ENCODE measurements at places on chromosomes 3 and 15.
A peak's percentile ranks its signal among the peaks of the same experiment; 100 is the strongest.

- DNase-seq, result no peak
Observed at GRCh38 chr15:36951731-36952247, 148.6 kb downstream of the MEIS2 start.

DNA sequence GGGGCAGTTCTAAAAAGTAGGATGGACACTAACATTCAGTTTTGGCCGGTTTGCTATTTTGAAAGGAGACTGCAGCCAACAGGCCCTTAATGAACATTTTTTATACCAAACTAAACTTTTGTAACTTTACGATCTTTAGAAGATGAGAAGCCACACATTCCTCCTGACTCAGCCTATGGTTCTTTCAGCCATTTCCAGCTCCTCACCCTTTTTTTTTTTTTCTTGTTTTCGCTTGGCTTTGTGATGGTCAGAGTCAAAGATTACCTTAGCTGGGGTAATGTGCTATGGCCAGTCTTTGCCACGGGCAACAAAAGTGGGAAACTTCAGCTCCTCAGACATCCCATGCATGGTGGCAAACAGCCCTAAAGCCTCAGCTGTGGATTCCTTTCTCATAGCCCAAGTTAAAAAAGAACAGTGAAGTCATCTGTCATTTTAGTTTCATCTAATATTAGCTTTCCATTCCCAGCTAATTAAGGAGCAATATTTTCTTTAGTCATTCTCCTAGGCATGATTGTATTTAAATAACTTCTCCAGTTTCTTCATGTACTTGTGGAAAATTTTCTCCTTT lies 368.7 kb downstream of the MFSD1 start:
- no peak for DNase-seq

DNA sequence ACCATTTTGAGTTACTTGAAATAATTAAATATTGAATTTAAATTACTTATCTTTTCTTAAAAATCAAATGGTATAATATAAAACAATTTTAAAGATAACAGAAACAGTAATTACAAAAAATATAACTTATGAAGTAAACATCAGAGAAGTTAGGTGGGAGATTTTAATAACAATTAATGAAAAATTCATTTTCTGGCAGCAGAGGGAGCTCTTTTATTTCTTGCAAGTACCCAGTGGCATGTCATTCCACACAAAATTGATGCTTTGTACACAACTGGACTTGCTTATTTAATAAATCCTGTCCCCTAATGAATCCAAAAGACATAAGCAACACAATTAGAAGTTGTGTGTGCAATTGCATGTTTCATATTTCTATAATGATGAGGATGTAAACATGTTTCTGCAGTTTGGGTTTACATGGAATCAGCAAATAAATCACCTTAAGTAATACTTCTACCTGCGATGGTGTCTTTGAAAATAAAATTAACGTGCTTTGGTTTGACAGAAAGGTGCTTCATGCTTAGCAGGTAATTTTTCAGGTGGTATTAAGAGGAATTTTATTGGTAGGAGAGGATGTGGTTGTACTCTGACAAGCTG lies 861.3 kb downstream of the ZPLD1 start:
- no peak for DNase-seq

DNA sequence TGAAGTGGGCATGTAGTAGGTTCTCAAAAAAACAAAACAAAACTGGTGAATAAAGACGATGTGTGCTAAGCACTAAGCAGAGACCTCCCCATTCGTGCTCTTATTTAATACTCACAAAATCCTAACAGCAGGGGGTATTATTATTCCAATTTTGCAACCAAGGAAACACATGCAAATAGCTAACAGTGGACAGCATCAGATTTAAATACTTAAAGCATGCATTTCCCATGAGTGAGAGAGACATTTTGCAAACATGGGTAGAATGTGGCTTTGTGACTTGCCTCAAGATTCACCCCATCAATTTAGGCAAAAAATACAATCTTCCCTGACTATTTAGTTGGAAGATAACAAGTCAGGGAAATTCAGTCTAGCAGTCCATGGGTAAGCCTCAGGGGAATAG lies 946.2 kb upstream of the CFAP20DC start:
- no peak for DNase-seq

DNA sequence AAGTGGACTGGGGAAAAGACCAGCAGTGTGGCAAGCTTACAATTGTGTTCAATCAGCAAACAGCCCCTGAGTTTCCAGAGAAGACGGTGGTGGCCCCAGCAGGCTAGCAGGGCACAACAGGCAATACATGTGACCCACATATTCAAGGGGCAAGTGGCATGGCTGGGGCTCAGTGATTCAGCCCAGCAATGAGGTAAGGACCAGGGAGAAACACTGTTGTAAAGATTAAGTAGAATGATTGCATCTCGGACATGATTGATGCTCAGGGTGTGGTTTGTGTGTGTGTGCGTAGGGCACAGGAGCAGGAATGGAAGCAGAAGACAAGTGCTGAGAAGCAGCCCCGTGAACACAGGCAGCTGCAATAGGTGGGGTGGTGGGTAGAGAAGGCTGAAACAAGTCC lies 37.9 kb downstream of the KLHL6 start:
- no peak for DNase-seq

GRCh38 chr3:19866751-19867347 lies 67.2 kb downstream of the EFHB start:
- DNase-seq, result peak; percentile 4

DNA sequence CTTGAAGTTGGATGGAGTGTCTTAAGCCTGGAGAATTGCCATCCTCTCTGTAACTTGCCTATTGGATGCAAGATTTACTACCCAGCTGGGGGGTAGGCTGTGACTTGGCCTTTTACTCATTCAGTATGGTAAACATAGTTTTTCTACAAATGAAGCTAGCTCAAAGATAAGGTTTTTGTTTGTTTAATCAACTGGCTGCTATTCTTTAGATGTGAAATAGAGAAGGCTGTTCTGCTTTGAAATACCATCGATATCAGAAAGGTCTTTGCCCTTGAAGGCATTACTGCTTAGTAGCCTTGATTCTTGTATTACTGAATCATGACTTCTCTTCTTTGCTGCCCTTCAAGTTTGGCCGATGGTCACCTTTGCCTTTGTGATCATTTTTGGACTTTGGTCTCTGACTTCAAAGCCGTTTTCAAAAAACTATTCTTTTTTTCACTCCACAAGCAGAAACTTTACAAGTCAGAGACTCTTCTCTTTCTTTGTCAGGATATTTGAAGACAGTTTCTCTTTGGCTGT lies 83.1 kb downstream of the GAP43 start:
- DNase-seq, result no peak

DNA sequence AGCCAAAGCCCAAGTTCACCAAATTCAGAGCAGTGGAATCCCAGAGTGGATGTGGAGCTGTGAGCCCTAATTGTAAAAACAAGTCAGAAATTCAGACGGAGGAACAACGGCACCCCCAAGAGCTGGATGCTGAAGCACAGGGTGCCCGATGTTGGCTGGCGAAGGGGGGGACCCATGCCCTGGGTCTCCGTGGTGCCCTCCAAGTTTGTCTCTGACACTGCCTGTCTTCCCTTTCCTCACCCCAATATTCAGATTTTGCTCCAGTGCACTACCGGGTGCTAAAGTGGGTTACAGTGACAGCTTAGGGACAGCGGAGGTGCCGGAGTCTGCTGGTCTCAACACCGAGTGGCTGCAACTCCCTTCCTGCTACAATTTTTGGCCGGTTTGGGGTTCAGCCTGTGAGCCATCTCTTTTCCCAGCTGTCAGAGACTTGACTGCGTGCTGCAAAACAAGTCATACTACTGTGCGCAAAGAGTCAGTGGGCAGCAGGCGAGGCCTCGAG lies 6.6 kb downstream of the GRIP2 start:
- no peak for DNase-seq

GRCh38 chr3:100882571-100882984 lies 110.6 kb downstream of the ABI3BP start:
- no peak for DNase-seq

DNA sequence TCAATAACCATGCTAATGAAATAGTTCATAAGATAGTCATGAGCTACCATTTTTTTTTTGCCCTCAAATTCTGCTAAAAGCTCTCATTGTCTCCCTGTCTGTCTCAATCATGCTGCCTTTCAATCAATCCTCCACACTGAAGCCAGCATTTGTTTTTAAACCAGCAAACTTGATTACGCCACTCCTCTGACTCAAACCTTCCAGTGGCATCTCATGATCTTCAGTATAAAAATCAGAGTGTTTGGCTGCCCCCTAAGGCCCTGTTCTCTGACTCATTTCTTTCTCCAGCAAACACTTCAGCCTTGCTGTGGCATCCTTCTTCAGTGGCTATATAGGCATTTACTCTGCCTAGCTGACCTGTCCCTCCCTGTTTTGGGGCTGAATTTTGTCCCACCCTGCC lies 36.0 kb upstream of the EOMES start:
- no peak for DNase-seq

DNA sequence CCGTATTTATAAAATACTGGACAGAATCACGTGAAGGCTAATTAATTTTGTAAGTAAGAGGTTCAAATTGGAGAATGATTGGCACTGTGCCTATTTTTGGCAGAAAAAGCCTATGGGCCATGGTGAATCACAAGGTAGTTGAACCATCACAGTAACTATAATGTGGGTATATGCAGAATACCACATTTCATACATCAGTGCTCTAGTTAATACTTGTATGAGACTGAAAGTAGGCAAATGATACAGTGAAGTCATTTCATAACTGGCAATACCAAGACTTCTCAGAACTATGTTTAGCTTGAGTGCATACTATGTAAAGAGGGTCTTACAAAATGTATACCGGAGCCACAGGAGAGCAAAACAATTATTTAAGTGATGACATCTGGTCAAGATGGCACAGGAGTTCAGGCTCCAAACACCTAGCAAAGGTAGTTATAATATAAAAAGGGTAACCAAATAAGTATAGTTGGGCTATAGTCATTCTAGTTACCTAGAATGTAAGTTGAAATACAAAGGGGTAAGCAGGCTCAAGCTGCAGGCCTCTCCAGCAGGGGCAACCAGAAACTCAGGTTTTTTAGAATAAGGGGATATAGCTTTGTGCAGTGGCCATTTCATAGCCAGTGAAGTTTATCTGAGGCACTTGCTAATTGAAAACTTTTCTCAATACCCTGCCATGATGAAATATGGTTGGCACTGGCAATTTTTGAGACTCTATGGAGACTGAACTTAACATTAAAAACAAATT lies 19.1 kb downstream of the GPR160 start:
- DNase-seq, result no peak

DNA sequence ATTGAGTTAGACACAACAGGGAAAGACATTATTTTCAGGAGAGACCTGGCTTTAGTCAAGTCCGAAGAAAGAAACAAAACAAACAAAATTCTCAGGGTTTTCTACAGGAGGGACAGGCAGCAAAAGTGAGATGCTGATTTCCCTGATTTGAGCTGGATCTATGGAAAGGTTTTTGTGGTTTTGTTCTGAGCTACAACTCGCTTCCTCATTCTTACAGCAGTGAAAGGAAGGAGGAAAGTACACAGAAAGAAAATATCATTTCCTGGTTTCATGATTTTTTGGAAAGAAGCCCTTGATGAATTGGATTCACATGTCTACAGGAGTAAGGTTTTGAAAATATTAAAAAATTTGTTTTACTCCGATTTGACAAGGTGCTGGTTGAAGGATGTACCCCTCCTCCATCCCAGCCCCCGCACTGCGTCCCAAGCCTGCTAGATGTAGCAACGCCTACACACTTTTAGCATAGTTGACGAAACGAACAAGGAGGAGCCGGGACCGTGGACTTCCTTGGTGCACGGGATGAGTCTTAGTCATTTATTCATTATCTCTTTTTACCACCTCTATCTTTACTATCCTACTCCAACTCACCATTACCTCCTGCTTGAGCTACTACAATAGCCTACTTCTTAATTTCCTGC lies 10.8 kb downstream of the PRICKLE2 start:
- no peak for DNase-seq

- DNase-seq, result no peak
Observed at GRCh38 chr3:116264546-116265319, 180.6 kb downstream of the LSAMP start.

DNA sequence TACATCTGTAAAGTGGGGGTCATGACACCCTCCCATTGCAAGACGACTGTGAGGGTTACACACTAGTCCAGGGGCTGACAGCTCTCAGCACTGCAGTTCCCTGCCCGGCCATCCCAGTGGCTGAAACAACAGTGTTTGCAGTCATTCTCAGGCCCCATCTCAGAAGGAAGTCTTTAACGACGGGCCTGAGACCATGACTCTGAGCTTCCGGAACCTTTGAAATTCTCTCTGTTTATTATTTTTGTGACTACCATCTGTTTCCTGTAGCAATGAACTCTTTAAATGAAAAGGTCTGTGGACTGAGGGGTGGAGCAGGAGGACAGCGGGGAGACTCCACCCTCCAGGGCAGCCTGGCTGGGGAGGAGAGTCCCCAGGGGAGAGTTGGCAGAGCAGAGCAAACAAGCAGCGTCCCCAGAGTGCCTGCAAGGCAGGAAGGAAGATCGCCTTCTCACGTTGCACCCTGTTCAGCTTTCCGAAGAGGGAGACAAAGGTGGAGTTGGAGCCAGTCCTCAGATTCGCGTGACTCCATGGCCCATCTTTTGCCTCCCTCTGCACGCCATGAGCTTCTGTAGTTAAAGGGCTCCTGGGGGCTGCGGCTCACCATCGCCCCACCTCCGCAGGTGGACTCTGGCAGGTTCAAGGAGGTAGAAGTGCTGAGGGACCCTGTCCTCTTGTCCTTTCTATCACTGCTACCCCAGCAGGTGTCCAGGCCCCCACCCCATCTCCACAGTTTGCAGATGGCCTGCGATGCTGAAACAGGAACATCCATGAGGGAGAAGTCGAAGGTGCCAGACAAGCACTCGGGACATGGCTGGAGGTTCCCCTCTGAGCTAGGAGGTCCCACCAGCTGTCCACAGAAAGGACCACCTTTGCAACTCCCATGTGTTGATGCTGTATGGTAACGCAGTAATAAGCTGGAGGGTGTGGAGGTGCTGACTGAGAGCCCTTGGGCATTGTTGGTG lies 525.8 kb upstream of the PROK2 start:
- no peak for DNase-seq

GRCh38 chr3:46865031-46865507 lies 1.8 kb upstream of the MYL3 start:
- no peak for DNase-seq

DNA sequence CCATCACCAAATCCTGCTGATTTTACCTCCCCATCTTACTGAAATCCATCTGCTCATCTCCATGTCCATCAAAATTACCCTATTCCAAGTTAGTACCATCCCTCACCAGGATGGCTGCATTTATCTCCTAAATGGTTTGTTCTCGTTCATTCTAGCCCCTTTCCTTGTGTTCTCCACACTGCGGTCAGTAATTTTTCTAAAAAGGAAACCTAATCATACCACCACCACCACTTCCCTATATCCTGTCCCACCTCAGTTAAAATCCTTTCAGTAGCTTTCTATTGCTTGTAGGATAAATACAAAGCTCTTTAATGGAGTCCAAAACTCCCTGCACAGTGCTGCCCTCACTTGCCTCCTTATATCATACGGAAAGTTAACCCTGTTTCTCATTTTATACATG lies 51.1 kb downstream of the UACA start:
- DNase-seq, result no peak

GRCh38 chr15:32993285-32993684 lies 201.2 kb downstream of the FMN1 start:
- no peak for DNase-seq
